Stimulated activated CD4-positive, alpha-beta T cell treated with anti-CD3 and anti-CD28 coated beads, Interleukin-2, amount 100 ng/mL, for 4 hours (primary cell): ENCODE measurements at places on chromosomes 7 and 10.

- DNase-seq: no peak
Measured at GRCh38 chr10:110445871-110446270, 51.8 kb upstream of the DUSP5 start.

GRCh38 chr10:92538231-92538958 lies 35.5 kb downstream of the IDE start:
- DNase-seq: no peak

DNA sequence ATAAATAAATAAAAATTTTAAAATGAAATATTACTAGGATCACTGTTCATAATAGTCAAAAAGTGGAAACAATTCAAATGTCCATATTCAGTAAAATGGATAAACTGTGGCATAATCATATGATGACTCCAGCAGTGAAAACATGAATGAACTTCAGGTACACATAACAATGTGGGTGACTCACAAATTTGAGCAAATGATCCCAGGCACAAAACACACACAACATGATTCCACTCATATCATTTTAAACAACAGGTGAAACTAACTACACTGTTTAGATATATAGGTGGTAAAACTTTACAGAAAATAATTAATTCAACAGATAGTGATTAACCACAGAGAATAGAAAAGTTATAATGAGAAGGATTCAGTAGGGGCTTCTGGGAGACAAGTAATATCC lies 14.7 kb upstream of the SAMD8 start:
- DNase-seq: no peak

GRCh38 chr10:86399514-86399878 lies 32.9 kb upstream of the GRID1 start:
- no peak for DNase-seq

DNA sequence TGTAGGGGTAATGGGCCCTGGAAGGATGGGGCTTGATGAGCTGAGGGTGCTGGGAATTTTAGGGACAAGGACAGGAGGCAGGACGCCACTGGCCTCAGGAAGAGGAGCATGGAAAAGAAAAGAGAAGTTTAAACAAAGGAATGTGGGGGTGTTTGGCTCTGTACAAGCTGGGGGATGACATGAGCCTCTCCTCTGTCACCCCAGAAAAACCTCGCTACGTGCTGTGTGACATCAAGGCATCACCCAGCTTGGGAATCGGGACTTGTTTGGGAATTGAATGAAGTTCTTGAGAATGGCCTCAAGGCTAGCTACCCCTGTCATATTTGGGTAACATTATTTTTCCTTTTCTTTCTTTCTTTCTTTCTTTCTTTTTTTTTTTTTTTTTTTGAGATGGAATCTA lies 47.7 kb upstream of the HSPB1 start:
- DNase-seq: no peak

DNA sequence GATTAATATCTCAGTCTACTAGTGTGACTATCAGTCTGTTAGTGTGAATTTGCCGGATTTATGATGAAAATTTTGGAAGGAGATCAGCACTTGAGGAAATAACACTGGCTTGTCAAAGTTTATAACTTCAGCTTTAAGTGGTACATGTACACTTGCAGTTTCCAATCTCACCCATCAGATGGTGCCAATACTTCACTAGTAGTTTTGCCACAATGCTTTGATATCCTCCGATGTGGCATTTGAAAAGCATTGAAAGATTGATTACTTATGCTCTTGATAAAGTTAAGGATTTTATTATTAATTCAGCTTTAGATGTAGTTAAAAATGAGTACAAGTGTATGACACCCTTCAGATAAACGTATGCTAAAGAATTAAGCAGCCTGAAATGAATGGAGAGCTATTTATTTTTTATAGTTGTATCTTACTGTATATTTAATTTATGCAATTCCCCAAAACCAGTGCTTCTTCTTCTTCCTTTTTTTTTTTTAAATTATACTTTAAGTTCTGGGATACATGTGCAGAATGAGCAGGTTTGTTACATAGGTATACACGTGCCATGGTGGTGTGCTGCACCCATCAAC lies 98.2 kb downstream of the ANLN start:
- DNase-seq: peak; percentile 15

GRCh38 chr7:141631525-141631924 lies 70.4 kb downstream of the DENND11 start:
- DNase-seq: no peak

GRCh38 chr10:103784089-103784488 lies 71.3 kb downstream of the SH3PXD2A start:
- DNase-seq: no peak

- DNase-seq: no peak
Measured at GRCh38 chr10:122516734-122517133, 43.8 kb upstream of the DMBT1 start.

GRCh38 chr10:71306979-71307378 lies 12.1 kb upstream of the SLC29A3 start:
- DNase-seq: no peak

GRCh38 chr7:88167223-88167622 lies 52.6 kb downstream of the SRI start:
- DNase-seq: no peak

- no peak for DNase-seq
Measured at GRCh38 chr10:89120931-89121763, 86.0 kb downstream of the CH25H start.

- DNase-seq: no peak
Measured at GRCh38 chr10:29486433-29486832, 148.3 kb downstream of the SVIL start.

- DNase-seq: peak; percentile 6
Measured at GRCh38 chr10:24519950-24520349, 203.7 kb downstream of the ARHGAP21 start.
